ENCODE measurements at places on chromosomes 5 and 9. TPM values are rescaled to one million over a fixed set of nuclear protein-coding genes. Genes with fewer than 3 reads are reported as not detected.
A peak's percentile ranks its signal among the peaks of the same experiment; 100 is the strongest.

SPOCK1 gene
- 34.3 TPM for total RNA-seq

GLDC gene
- total RNA-seq, result 2.9 TPM

GRCh38 chr9:110588296-110588695, 8.8 kb upstream of the SVEP1 start:
- peaks cover 9% of the 10 kb centered on the region for H3K4me1 ChIP-seq
- no peaks in the 10 kb centered on the region for H3K27me3 ChIP-seq
- no peak overlapping the region for H3K27ac ChIP-seq
- no peaks in the 10 kb centered on the region for H3K36me3 ChIP-seq
- DNase-seq, result no peak
- no peak overlapping the region for H3K4me3 ChIP-seq

ZNF366 gene
- total RNA-seq, result not detected

DNA sequence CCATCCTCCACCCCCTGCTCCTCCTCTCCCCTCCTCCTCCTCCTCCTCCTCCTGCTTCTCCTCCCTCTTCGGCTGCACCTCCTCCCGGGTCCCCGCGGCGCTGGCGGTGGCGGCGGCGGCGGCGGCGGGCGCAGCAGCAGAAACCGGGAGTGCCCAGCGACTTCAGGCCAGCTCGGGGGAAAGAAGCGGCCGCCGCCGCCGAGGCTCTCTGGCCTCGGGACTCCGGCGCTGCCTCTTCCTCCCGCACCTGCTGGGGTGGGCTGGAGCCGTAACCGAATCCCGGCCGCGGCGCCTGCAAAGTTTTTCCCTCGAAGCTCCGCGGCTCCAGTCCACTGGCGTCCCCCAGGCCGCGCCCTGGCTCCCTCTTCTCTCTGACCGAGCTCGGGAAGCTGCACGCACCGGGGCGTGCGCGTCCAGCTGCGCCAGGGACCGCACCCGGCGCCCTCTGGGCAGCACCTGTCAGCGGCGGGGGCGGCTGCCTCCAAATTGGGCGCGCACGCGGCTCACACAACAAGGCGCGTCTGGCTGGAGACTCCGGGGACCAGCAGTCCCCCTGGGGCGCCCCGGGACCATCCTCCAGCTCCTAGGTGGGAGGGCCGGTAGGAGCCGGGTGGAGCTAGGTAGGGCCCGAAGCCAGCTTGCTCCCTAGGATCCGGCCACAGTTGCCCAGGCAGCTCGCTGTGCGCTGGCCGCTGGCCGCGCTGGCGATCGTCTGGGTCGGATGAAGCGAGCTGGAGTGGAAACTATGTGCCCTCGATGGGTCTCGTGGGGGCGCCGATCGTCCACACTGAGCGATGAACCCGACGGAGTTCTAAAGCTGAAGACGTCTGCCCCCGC, at the start of gene MCTP1:
Gene MCTP1, minus strand, starts transcription at position 523 of the 837 bp plus-strand sequence.
- no peak within 1 kb of the TSS for H3K27ac ChIP-seq
- H3K4me3 ChIP-seq, result peak within 1 kb of the TSS; percentile 69
- DNase-seq, result peak; percentile 40
- peaks cover 66% of the 10 kb centered on the region for H3K27me3 ChIP-seq

DNA sequence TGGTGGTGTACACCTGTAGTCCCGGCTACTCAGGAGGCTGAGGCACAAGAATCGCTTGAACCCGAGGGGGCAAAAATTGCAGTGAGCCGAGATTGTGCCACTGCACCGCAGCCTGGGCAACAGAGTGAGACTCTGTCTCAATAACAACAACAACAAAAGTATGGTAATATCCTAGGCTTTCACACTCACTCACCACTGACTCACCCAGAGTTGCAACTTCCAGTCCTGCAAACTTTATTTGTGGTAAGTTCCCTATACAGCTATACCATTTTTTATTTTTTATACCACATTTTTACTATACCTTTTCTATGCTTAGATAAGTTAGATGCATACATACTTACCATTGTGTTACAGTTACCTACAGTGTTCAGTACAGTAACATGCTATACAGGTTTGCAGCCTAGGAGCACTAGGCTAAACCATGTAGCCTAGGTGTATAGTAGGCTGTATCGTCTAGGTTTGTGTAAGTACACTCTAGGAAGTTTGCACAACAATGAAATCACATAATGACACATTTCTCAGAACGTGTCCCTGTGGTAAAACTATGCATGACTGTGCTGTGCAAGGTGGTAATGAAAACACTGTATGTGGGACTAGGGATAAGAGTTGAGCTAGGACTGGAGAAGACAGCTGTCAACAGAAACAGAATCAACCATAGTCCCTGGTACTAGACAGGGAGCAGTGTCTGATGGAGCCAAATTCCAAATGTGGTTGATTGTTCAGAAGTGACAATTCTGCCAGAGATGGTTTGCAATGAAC, 109.5 kb upstream of the RAD23B start:
- peaks cover 8% of the 10 kb centered on the region for H3K4me1 ChIP-seq
- H3K36me3 ChIP-seq, result peaks cover 4% of the 10 kb centered on the region
- no peak overlapping the region for H3K27ac ChIP-seq
- H3K27me3 ChIP-seq, result no peaks in the 10 kb centered on the region
- peak; percentile 11 for DNase-seq

GRCh38 chr5:171596391-171596878, 177.0 kb downstream of the FGF18 start:
- no peak overlapping the region for H3K27ac ChIP-seq
- DNase-seq, result peak; percentile 97
- H3K4me3 ChIP-seq, result no peak overlapping the region

- no peak overlapping the region for H3K4me3 ChIP-seq
- H3K27ac ChIP-seq, result no peak overlapping the region
- no peaks in the 10 kb centered on the region for H3K36me3 ChIP-seq
- H3K4me1 ChIP-seq, result peaks cover 8% of the 10 kb centered on the region
- no peak for DNase-seq
Observed at GRCh38 chr5:107025712-107026497, 644.8 kb downstream of the EFNA5 start.

DNA sequence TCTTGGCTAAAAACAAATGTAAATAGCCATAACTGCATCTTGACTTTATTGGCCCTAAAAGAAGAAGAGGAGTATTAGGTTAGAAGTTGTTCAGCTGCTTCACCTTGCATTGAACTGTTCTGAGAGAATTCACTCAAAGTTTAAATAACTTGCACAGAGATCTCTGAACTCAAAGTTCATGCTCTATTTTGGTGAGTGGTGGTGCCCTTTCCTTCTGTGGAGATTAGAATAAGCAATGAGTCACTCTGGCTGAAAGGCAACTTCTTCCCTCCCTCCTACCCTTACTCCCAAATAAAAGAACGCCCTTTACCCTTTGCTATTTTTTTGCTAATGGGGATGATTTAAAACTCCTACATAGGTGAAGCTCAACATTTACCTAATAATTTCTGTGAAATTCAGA, 48.9 kb downstream of the ERMP1 start:
- H3K36me3 ChIP-seq, result peaks cover 49% of the 10 kb centered on the region
- H3K27me3 ChIP-seq, result no peaks in the 10 kb centered on the region
- H3K4me3 ChIP-seq, result no peak overlapping the region
- no peak for DNase-seq
- no peak overlapping the region for H3K27ac ChIP-seq
- H3K4me1 ChIP-seq, result no peaks in the 10 kb centered on the region

GRCh38 chr5:170522211-170523141, 18.7 kb downstream of the KCNIP1 start:
- peaks cover 27% of the 10 kb centered on the region for H3K4me1 ChIP-seq
- no peak overlapping the region for H3K27ac ChIP-seq
- peak; percentile 90 for DNase-seq
- H3K4me3 ChIP-seq, result no peak overlapping the region

DNA sequence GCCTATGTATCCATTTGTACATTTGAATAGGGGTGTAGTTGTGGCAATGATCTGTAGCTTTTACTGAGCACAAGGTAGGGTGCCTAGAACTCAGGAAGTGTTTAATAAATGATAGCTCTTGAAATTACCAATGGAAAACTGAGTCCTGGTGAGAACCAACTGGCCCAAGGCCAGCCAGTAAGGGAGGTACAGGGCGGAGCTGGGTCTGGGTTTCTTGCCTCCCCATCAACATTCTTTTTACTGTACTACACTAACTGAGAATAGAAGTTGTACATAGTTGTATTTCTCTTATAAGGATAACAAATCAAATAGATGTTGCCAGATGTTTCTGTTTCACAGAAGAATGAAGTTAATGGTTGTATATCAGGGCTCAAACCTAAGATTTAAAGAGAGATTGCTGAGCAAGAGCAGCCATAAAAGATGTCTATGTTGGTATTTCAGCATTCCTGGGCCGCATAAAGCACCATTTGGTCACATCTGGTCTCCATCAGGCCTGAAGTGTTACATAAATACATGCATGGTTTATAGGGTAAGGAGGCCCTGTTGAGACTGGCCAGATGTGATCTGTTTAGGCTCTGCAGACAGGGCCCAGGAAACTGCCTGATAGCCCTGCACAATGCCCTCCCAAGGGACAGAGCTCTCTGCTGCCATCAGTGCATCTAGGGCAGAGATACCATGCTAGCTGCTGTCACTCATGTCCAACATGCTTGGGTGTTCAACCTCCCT, 210.5 kb downstream of the NXNL2 start:
- no peak overlapping the region for H3K4me3 ChIP-seq
- peaks cover 48% of the 10 kb centered on the region for H3K4me1 ChIP-seq
- DNase-seq, result no peak
- no peaks in the 10 kb centered on the region for H3K36me3 ChIP-seq

GRCh38 chr5:173826086-173826427, 62.1 kb upstream of the CPEB4 start:
- no peak for DNase-seq
- H3K4me1 ChIP-seq, result peaks cover 42% of the 10 kb centered on the region
- H3K27ac ChIP-seq, result no peak overlapping the region
- no peaks in the 10 kb centered on the region for H3K27me3 ChIP-seq
- no peaks in the 10 kb centered on the region for H3K36me3 ChIP-seq

DNA sequence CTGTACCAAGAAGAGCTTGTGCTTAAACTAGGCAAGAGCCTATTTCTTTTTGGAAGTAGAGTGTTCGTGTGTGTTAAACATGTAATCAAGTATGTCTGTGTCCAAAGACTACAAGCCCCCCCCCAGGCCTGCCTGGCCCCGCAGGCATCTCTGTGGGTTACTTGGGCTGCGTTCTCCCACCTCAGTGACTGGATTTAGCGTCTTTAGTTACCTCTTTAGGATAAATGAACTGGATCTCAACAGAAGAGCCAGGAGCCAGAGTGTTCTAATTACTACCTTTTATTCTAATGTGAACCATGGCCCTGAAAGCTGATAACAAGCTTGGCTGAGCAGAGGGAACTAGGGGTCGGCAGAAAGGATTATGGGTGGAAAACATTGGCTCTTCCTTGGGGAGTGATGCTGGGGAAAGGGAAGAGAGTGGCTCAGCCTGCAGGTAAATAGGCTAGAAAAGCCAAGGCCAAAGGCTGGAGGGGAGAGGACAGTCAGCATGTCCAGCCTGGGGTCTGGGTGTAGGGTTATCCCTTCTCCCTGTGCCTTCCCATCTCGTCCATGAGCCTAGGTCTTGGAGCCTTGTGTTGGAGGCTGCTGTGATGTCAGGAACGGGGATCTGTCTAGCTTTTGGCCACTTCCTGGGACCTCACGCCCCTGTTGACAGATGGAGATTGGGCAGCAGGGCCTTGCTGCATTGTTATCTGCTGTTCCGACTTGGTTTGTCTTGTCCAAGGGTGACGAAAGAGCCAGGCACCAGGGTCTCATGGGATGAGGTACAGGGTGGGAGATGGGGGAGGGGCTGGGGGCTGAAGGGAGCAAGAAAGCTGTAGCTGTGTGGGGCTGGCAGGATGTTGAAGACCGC, 11.1 kb downstream of the CD74 start:
- no peak overlapping the region for H3K27ac ChIP-seq
- peaks cover 35% of the 10 kb centered on the region for H3K36me3 ChIP-seq
- no peak for DNase-seq
- no peaks in the 10 kb centered on the region for H3K4me1 ChIP-seq

- no peak overlapping the region for H3K4me3 ChIP-seq
- DNase-seq, result no peak
- H3K27ac ChIP-seq, result no peak overlapping the region
Observed at GRCh38 chr9:109383947-109384346, 63.1 kb upstream of the EPB41L4B start.

FER gene
- total RNA-seq, result 73.4 TPM

GRCh38 chr5:52605317-52606313, 182.1 kb upstream of the ITGA1 start:
- H3K4me3 ChIP-seq, result no peak overlapping the region
- H3K4me1 ChIP-seq, result no peaks in the 10 kb centered on the region
- no peaks in the 10 kb centered on the region for H3K36me3 ChIP-seq
- no peak for DNase-seq

SPAAR gene
- total RNA-seq, result 0.72 TPM

GRCh38 chr5:127031863-127032232, 1.5 kb upstream of the MARCHF3 start:
- H3K4me3 ChIP-seq, result peak overlapping the region; percentile 84
- no peaks in the 10 kb centered on the region for H3K27me3 ChIP-seq
- H3K27ac ChIP-seq, result no peak overlapping the region
- H3K4me1 ChIP-seq, result peaks cover 11% of the 10 kb centered on the region
- peak; percentile 53 for DNase-seq

GRCh38 chr9:114093761-114094505, 5.2 kb downstream of the KIF12 start:
- H3K4me3 ChIP-seq, result no peak overlapping the region
- DNase-seq, result no peak
- H3K27ac ChIP-seq, result no peak overlapping the region
- no peaks in the 10 kb centered on the region for H3K4me1 ChIP-seq

- no peak for DNase-seq
- peaks cover 22% of the 10 kb centered on the region for H3K27me3 ChIP-seq
- H3K4me1 ChIP-seq, result no peaks in the 10 kb centered on the region
- no peak overlapping the region for H3K4me3 ChIP-seq
- no peaks in the 10 kb centered on the region for H3K36me3 ChIP-seq
- no peak overlapping the region for H3K27ac ChIP-seq
Observed at GRCh38 chr9:128226412-128226801, 23.2 kb downstream of the DNM1 start.

GRCh38 chr5:19676895-19677294, 311.1 kb downstream of the CDH18 start:
- H3K4me1 ChIP-seq, result no peaks in the 10 kb centered on the region
- H3K36me3 ChIP-seq, result no peaks in the 10 kb centered on the region
- no peak overlapping the region for H3K27ac ChIP-seq
- no peak overlapping the region for H3K4me3 ChIP-seq
- H3K27me3 ChIP-seq, result no peaks in the 10 kb centered on the region
- peak; percentile 2 for DNase-seq

GRCh38 chr9:101342595-101342994, 42.2 kb downstream of the BAAT start:
- H3K27me3 ChIP-seq, result peaks cover 33% of the 10 kb centered on the region
- DNase-seq, result no peak
- no peaks in the 10 kb centered on the region for H3K36me3 ChIP-seq
- no peaks in the 10 kb centered on the region for H3K4me1 ChIP-seq
- H3K27ac ChIP-seq, result no peak overlapping the region

All from MCF 10A (cell line).